ENCODE measurements at places on chromosomes 2 and 18. TPM values are rescaled to one million over a fixed set of nuclear protein-coding genes. Genes with fewer than 3 reads are reported as not detected.
A peak's percentile ranks its signal among the peaks of the same experiment; 100 is the strongest.

DNA sequence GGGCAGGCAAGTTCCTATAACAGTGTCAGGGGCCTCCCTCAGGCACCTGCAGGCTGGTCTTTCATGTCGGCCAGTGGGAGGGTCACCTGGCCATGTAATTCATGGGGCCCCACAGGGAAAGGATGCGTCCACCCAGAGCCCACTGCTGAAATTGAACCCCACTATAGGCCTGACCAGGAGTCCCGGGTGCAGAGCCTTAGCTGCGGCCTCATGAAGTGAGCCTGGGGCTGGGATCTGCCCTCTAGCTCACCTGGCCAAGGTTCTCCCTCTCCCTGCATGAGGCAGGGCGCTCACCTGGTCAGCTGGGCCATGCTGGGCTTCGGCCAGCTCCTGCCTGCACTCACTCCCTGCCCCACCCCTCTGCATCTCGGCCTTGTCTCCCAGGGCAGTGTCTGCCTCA is 41.1 kb downstream of the C1QL2 start:
- no peaks in the 10 kb centered on the region for H3K4me1 ChIP-seq
- no peak overlapping the region for H3K4me3 ChIP-seq
- peaks cover 43% of the 10 kb centered on the region for H3K27me3 ChIP-seq
- no peak for DNase-seq
- H3K27ac ChIP-seq, result no peak overlapping the region
- no peaks in the 10 kb centered on the region for H3K36me3 ChIP-seq

DNA sequence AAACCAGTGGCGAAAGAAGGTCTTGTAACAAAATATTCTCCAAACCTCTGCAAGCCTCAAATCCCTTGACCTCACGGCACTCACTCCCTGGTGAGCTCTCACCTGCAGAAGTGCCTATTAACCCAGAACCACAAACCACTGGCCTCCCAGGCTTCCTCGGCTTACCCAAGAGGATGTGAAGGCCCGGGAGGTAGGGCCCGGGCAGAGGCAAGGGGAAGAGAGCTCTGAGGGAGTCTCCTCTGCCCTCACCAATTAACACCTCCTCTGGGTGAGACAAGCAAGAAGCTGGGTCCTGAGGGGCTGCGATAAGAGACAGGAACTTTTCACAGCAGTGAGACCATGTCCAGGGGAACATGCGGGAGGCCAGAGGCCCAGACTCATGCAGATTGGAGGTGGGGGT is 53.7 kb downstream of the EMX1 start:
- H3K27ac ChIP-seq, result no peak overlapping the region
- no peak overlapping the region for H3K4me3 ChIP-seq
- H3K27me3 ChIP-seq, result no peaks in the 10 kb centered on the region
- H3K36me3 ChIP-seq, result peaks cover 17% of the 10 kb centered on the region
- no peak for DNase-seq
- H3K4me1 ChIP-seq, result no peaks in the 10 kb centered on the region

DNA sequence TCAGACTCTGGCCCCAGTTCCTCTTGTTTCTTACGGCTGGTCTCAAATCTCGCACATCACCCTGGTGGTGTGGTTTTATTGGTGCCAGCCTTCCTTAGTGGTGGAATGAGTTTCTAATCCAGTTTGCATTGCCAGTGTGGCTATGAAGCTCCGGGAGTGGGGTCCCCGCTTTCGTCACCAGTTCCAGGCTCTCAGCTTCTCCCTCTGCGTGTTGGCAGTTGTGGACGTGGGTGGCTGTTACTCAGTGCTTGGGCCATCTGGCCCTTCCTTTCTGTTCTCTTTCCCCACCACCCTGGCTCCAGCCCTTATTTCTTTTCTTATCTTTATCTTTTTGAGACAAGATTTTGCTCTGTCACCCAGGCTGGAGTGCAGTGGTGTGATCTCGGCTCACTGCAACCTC is 30.1 kb downstream of the EFR3B start:
- no peaks in the 10 kb centered on the region for H3K36me3 ChIP-seq
- no peak overlapping the region for H3K4me3 ChIP-seq
- H3K27me3 ChIP-seq, result no peaks in the 10 kb centered on the region

GRCh38 chr2:72121153-72121552 is 26.5 kb downstream of the CYP26B1 start:
- H3K4me1 ChIP-seq, result no peaks in the 10 kb centered on the region
- no peak overlapping the region for H3K27ac ChIP-seq
- peaks cover 30% of the 10 kb centered on the region for H3K27me3 ChIP-seq
- DNase-seq, result no peak

GRCh38 chr2:62660087-62660486 is 45.4 kb upstream of the EHBP1 start:
- H3K36me3 ChIP-seq, result no peaks in the 10 kb centered on the region
- H3K4me1 ChIP-seq, result peaks cover 33% of the 10 kb centered on the region
- DNase-seq, result no peak
- no peak overlapping the region for H3K4me3 ChIP-seq
- H3K27me3 ChIP-seq, result no peaks in the 10 kb centered on the region

- H3K27ac ChIP-seq, result peak overlapping the region; percentile 46
- no peaks in the 10 kb centered on the region for H3K36me3 ChIP-seq
- no peaks in the 10 kb centered on the region for H3K27me3 ChIP-seq
- H3K4me3 ChIP-seq, result no peak overlapping the region
- peaks cover 5% of the 10 kb centered on the region for H3K4me1 ChIP-seq
Measured at GRCh38 chr2:106139238-106139935, 54.7 kb downstream of the UXS1 start.

- no peak for DNase-seq
- no peaks in the 10 kb centered on the region for H3K4me1 ChIP-seq
- no peak overlapping the region for H3K4me3 ChIP-seq
- no peak overlapping the region for H3K27ac ChIP-seq
- H3K27me3 ChIP-seq, result no peaks in the 10 kb centered on the region
Measured at GRCh38 chr2:126857502-126857901, 41.2 kb upstream of the TEX51 start.

- H3K27me3 ChIP-seq, result no peaks in the 10 kb centered on the region
- H3K27ac ChIP-seq, result no peak overlapping the region
- DNase-seq, result no peak
- no peaks in the 10 kb centered on the region for H3K36me3 ChIP-seq
Measured at GRCh38 chr2:241894681-241895426, 25.3 kb downstream of the RTP5 start.

MAP3K20 gene
- 428 TPM for total RNA-seq

UGT1A6 gene
- total RNA-seq, result not detected

C2orf81 gene
- total RNA-seq, result 1.4 TPM

TNFRSF11A gene
- total RNA-seq, result 2.7 TPM

FBLN7 gene
- 0.22 TPM for total RNA-seq

OR6B2 gene
- total RNA-seq, result not detected

DNAH7 gene
- total RNA-seq, result 0.74 TPM

DCC gene
- total RNA-seq, result not detected
